ENCODE measurements at places on chromosomes 5 and 9.

GRCh38 chr5:146797658-146798057, 80.9 kb downstream of the PPP2R2B start:
- DNase-seq: no peak

- DNase-seq: no peak
Measured at GRCh38 chr9:3721096-3721495, 195.3 kb upstream of the RFX3 start.

GRCh38 chr5:64637837-64638443, 52.4 kb upstream of the SHISAL2B start:
- DNase-seq: no peak

DNA sequence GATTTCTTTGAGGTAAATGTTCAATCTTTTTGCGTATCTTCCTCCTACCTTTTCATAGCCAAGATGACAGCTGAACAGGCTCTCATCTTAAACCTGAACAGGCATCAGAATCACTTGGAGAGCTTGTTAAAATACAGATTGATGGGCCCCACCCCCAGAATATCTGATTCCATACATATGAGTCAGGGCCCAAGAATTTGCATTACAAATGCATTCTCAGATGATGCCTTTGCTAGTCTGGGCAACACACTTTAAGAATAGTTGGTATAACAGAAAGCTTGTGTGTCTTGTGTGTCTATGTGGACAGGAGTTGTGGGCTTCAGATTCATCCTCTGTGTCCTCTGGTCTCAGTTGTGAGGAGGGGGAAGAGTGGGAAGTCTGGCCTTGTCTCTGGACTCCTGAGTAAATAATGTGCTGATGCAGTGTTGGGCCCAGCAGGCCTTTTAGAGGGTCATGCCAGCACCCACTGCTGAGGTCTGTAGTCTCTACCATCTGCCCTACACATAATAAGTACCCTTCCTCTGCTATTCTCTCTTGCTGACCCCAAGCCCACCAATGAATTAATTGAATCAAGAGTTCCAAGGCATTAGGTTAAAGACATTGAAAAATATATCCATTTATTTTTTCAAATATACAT, 43.1 kb downstream of the PTCD2 start:
- DNase-seq: no peak

GRCh38 chr9:13896922-13897835, 416.8 kb downstream of the NFIB start:
- no peak for DNase-seq

GRCh38 chr9:93815135-93815534, 140.0 kb downstream of the BARX1 start:
- DNase-seq: no peak

- no peak for DNase-seq
Measured at GRCh38 chr5:166377756-166378155, 1913.7 kb upstream of the WWC1 start.

- no peak for DNase-seq
Measured at GRCh38 chr9:94952565-94953373, 226.3 kb downstream of the AOPEP start.

Data from stimulated activated CD4-positive, alpha-beta T cell treated with anti-CD3 and anti-CD28 coated beads, Interleukin-4, amount 100 ng/mL, for 24 hours (primary cell).